ENCODE measurements at places on chromosomes 13 and 19.

DNA sequence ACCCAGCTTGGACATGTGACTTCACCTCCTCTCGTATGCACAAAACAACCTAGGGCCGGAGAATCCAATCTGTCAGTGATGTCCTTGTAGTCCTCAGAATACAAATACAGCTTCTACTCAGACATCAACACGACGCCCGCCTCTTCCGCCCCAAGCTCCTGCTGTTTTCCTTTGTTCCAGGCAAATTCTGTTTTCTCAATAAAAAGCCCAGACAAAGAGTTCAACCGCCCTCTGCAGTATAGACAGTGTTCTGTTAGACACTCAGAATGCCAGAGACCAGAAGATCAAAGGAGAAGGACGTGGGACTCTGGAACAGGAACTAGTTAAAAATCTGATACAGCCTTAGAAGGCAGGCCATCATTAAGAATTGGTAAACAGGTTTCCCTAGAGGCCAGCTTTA lies 42.0 kb upstream of the GGACT start:
- no peak for DNase-seq

GRCh38 chr13:22405891-22406290 lies 735.0 kb downstream of the FGF9 start:
- no peak for DNase-seq

DNA sequence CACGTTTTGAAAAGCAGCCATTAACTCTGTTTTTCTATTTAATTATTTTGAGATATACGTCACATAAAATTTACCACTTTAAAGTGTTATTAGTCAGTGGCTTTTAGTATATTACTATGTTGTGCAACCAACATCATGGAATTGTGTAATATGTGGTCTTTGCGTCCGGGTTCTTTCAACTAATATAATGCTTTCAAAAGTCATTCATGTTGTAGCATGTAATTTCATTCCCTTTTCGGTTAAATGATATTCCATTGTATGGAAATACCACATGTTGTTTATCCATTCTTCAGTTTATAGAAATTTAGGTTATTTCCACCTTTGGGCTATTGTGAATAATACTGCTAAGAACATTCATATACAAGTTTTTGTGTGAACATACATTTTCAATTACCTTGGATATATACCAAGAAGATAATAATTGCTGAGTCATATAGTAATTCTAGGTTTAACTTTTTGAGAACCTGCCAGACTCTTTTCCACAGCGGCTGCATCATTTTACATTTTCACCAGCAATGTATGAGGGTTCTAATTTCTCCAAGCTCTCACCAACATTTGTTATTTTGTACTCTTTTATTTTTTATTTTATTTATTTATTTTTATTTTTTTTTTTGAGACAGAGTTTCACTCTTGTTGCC lies 28.1 kb upstream of the CLDN10 start:
- no peak for DNase-seq

DNA sequence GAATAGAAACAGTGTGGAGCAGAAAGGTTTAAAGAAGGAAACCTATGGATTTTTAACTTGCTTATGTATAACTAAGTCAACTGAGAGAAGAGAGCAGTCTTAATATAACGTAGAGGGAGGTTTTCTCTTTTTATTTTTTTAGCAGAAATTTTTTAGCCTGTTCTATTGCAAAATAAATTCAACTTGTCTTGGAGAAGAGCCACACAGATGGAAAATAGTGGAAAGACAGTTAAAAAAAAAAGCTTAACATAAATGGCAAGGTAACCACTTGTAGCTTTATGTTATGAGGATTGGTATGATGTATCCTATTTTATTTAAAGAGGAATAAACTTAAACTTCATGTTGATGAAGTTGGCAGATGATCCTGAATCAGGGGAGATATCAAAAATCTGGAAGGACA lies 312.4 kb downstream of the SHISA2 start:
- no peak for DNase-seq

GRCh38 chr13:27971236-27971645 lies 2.1 kb upstream of the CDX2 start:
- no peak for DNase-seq

DNA sequence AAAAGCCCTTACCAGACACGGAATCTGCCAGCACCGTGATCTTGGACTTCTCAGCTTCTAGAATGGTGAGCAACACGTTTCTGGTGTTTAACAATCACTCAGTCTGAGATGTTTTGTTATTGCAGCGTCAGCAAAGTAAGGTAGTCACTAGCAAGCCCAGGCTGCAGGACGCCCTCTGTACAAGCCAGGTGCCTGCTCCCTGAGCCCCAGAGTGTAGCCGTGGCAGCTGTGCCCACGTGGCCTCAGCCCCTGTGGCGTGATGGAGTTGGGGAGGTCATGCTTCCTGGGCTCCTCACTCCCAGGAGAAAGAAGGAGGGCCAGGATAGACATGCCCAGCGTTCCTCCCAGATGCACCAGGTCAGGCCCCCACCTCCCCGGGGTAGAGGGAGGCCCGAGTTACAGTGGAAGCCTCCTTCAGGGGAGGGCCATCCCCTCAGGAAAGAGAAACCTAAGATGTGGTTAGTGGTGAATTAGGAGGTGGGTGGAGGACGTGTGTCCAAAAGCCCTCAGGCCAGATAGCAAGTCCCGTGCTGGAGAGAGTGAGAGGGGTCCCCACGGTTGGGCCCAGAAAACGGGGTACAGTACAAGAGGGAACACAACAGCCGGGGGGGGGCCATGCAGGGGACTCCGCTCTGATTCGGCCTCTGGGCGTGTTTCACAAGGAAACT lies 169.6 kb upstream of the SOX1 start:
- no peak for DNase-seq

DNA sequence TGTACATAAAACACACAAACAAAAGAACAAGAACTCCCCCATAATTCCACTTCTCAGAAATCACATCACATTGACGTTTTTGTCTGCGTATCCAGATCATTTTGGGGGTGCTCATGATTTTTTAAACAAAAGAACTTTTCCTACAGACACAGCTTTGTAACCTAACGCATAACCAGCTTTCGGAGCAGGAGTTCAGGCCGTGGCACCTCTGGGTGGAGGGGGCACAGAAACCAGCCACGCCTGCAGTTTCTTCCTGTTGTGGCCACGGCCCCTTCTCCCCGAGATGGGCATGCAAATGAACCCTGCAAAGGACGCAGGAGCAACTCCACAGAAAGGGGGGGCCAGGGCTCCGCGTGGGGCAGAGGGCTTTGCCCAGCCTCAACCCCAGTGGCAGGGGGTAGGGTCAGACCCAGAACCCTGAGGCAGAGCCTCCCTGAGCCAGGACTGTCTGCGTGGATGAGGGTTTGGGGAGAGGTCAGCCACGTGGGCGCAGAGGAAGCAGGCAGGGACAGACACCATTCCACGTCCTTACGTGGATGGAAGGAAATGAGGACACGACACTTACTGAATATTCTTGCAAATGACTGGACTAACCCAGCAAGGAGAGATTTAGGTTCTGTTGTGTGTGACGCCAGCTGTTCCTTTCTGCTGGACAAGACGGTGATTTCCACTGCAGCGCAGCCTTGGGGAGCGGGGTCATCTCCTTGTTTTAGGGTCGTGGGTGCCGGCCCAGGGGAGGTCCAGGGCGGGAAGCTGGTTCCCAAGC lies 64.4 kb downstream of the RASA3 start:
- DNase-seq = no peak

DNA sequence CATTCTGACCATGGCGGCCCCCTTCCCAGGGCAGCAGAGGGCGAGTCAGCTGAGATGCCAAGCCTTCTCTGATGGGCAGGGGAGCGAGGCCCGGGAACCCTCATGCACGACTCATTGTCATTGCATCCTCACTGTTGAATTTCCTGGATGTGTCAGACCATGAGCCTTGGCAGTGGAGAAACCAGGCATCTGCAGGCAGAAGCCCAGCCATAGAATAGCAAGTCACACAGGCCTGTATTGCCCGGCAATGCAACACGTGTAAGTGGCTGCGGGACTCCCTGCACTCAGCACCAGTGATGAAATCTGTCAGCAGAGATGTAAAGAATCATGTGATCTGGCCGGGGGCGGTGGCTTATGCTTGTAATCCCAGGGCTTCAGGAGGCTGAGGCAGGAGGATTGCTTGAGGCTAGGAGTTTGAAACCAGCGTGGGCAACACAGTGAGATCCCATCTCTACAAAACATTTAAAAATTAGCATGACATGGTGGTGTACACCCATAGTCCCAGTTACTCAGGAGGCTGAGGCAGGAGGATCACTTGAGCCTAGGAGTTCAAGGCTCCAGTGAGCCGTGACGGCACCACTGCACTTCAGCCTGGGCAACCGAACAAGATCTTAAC lies 199.7 kb downstream of the KATNAL1 start:
- DNase-seq = no peak

GRCh38 chr13:78382491-78382890 lies 220.9 kb downstream of the POU4F1 start:
- no peak for DNase-seq

- DNase-seq = no peak
Observed at GRCh38 chr13:19861762-19862161, 1.7 kb downstream of the ZMYM5 start.

DNA sequence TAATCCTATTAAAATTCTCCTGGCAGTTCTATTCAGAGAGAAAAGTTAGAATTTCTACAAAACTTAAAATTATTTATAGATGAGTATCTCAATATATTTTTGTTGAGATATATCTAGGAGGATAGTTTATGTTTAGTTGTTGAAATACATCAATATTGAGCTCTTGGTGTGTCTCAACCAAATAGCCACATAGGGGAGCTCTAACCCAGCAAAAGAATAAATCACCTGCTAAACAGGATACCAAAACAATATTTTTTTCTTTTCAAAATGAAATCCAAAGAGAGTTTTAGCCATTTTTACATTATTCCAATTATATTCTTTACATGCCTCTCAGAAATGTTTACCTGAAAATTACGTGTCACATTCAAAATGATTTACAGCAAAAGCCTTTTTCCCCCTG lies 954.7 kb downstream of the SLITRK6 start:
- peak; percentile 3 for DNase-seq

GRCh38 chr13:114323349-114323748 lies 9.0 kb downstream of the CHAMP1 start:
- DNase-seq = no peak

DNA sequence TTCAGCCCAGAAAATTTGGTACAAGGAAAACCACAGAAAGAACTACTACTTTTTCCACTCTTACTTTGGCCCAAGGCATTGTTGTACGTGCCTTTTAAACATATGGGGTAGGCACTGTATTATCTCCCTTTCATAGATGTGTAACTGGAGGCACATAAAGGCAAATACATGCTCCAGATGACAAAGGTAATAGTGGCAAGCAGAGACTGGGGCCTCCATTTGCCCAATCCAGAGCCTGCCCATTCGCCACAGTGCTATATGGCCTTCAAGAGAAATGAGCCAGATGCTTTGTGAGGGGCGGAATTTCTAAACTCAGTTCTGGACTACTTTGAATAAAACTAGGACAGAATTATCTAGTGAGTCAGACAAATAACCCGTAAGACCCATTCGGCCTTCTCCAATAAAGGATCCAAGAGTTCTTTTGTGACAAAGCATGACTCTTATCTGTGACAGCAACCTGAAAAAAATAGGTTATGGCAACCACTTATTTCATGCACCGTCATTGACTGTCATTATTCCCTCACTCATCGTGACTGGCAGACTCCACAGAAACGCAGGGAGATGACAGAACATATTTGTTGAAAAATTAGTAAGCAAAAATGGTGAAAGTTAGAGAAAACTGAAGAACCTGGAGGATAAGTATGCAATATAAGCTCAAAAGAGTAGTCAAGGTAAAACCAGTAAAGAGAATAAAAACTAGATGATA lies 712.0 kb upstream of the GPC6 start:
- no peak for DNase-seq

DNA sequence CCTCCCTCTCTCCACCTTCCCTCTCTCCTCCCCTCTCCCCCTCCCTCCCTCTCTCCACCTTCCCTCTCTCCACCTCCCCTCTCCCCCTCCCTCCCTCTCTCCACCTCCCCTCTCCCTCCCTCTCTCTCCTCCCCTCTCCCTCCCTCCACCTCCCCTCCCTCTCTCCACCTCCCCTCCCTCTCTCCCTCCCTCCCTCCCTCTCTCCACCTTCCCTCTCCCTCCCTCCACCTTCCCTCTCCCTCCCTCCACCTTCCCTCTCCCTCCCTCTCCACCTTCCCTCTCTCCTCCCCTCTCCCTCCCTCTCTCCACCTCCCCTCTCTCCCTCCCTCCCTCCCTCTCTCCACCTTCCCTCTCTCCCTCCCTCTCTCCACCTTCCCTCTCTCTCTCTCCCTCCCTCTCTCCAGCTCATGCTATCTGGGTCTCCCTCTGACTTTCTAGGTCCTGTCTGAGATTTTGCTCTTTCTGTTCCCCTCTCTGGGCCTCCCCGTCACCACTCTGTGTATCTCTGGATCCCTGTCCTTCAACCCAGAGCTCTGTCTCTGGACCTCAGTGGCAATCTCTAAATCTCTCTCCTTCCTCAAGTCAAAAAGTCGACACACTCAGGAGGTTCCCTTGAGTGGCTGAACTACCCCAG lies 3.5 kb upstream of the CNOT3 start:
- no peak for DNase-seq

- no peak for DNase-seq
Observed at GRCh38 chr13:41409611-41410010, 47.7 kb upstream of the RGCC start.

- no peak for DNase-seq
Observed at GRCh38 chr13:76019421-76020044, 383.4 kb downstream of the LMO7 start.

All from CMK (cell line).